ENCODE measurements at places on chromosomes 3 and 15.

DNA sequence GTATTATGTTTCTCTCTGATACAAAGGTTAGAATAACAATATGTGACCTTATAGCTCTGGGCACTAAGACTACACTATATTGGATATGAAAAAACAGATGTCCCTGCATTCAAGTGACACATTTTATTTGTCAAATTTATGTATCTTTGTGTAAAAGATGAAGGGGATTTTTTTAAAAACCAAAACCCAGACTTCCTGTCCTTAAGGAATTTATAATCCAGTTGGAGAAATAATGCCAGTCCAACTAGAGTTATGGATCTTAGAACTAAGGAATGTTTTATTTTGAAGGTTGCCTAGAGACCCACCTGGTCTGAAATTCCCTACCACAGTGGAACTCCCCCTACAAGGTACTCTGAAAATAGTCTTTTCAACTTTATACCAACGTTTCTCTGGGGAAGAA is 33.3 kb upstream of the PIK3CB start:
- no peak for DNase-seq

- DNase-seq: peak; percentile 55
These were observed 105.6 kb downstream of the NFKBIZ start for GRCh38 chr3:101954936-101955335.

GRCh38 chr3:50227390-50228183 is 8.4 kb upstream of the GNAI2 start:
- DNase-seq: peak; percentile 86

DNA sequence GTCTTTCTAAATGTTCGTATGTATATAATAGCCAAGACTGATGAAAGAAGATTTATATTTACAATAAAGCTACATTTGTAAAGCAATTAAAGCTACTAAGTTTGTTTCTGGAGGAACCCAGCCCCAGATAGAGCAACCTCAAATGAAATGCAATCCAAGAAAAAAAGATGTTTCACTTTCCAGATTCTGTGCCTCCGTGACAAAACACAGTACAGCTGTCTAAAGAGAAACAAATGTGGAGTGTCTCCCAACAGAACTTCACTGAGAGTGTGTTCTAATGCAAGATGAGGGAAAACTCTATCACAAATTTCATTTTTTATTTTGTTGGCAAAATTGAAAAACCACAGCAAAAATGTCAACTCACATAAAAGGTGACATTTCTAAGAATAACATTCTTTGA is 317.0 kb downstream of the OCA2 start:
- no peak for DNase-seq

- DNase-seq: no peak
These were observed 78.0 kb upstream of the MBNL1 start for GRCh38 chr3:152190636-152191183.

DNA sequence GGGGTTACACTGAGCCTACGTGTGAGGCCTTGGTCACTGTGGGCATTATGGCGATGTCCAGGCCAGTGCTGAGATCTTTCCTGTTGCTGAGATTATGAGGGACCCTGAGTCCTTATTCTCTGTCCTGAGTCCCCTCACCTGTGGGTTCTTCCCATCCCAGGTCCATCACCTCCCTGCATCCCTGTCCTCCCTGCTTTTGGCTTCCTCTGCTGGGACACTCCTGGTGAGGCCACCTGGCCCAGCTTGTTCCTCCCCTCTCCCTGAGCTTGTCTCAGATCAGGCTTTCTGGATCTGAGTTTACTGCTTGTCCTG is 36.1 kb downstream of the AMOTL2 start:
- no peak for DNase-seq

- DNase-seq: no peak
These were observed 87.2 kb upstream of the SLC2A2 start for GRCh38 chr3:171113716-171114115.

DNA sequence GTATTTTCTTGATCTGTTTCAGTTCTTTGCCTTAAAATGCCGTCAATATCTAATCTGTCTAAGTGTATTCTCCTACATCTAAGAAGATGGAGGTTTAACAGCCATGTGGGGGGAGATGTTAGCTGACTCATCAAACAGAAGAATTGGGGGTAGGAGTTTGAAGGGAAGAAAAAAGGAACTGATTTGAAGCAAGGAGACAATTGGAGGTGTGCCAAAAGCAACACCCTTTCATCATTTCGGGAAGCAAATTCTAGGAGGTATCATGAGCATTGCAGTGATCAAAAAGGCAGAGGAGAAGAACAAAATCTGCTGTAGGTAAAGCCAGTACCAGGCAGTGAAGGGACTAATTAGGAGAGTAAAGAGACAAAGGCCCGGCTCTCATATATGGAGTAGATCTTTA is 337.3 kb upstream of the TBC1D5 start:
- no peak for DNase-seq

DNA sequence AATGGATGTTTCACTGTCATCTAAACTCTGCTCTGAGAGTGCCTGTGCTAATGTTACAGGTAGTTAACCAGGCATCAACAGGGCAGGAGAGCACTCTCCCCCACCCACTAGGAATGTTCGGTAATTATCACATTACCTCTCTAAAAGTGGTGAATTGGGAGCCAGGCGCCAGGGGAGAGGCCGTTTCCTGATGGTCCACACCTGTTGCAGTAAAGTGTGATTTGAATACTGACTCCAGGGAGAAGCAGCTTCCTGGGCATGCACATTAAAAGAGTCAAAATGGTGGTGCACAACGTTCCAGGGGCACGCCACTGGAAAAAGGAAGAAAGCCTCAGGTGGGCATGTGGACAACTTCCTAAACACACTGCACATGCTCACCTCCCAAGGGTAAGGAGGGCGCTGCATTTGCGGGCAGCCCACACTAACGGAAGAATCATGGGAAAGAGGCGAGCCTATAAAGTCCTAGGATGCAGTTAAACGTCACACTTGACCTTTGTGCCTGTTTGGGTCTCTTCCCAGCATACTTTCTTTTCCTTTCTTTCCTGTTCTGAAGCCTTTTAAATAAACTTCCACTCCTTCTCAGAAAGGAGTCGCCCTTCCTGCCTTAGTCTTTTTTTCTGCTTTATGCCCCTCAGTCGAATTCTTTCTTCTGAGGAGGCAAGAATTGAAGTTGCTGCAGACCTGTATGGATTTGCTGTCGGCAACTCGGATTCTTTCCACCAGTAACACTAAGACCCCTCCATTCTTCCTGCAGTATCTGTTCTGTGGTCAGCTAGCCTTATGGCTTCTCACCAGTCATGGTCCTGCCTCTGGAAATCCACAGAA is 28.9 kb upstream of the GPD1L start:
- DNase-seq: no peak

- no peak for DNase-seq
These were observed 40.9 kb upstream of the CLSTN2 start for GRCh38 chr3:139893963-139894642.

GRCh38 chr15:73952171-73952912 is 26.1 kb downstream of the LOXL1 start:
- no peak for DNase-seq

DNA sequence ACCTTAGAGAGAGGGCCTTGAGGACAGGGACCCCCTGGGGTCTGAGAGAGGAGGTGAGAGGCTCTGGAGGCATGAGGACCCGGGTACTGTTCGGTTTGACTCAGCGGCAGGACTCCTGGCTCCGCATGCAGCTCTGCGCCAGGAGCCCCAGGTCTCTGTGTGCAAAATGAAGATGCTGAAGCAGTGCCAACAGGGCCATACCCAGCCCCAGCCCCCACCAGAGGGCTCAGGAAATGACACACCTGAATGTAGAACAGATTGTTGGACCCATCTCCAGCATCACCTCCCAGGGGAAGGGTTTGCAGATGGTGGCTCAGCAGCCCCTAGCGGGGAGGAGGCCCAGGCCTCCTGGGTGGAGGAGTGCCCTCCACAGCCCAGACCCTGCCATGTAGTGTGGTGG is 30.2 kb downstream of the EPHB3 start:
- no peak for DNase-seq

GRCh38 chr3:127820221-127820825 is 2.0 kb downstream of the MGLL start:
- peak; percentile 51 for DNase-seq

- no peak for DNase-seq
These were observed 520 bp downstream of the ZNF654 start for GRCh38 chr3:88059380-88060170.

GRCh38 chr3:41330465-41330864 is 131.2 kb downstream of the CTNNB1 start:
- peak; percentile 18 for DNase-seq

- DNase-seq: no peak
These were observed 62.3 kb downstream of the SYNM start for GRCh38 chr15:99167201-99167600.

- no peak for DNase-seq
These were observed 281.8 kb downstream of the FAM43A start for GRCh38 chr3:194967151-194968117.

DNA sequence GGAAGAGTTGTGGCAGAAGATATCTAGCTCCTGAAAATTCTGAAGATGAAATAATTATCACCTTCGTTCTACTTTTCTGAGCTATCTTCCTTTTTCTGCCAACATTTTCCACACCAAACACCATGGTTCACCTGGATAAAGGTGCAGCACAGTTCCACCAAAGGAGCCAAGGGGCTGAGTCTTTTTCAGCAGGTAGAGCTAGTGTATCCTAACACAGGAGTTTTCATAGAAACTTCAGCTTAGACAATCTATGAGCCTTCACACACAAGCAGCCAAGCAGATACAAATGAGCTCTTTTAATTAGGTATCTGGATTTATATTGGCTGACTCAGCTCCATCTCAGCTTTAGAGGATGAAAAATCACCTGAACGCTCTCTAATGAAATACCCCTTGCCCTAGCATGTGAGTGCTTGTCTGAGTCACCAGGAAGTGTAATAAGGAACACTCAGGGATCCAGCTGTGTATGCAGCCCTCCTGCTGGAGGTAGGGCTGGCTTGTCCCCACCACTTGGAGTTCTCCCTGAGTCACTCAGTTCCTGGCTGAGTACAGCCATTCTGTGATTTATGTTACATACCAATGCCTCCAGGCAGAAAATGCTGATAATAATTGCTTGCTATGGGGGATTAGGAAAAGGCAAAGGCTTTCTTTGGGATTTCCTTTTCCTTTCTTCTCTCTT is 385.7 kb downstream of the LSAMP start:
- DNase-seq: peak; percentile 62

DNA sequence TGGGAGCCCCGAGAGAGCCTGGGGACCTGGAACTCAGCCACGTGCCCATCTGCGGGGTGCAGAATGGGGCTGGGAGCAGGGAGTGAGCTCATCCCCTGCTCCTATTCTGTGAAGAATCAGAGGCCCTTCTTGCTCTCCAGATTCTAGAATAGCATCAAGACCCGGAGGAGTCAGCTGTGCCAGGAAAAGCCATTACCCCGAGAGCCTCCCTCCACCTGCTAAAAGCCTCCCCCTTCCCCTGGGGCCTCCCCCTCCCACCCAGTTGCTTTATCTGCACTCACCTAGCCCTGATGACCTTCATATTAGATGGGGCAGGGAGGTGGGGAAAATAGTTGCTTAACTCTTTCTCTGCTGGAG is 23.1 kb downstream of the CCDC33 start:
- DNase-seq: no peak

- DNase-seq: no peak
These were observed 40.2 kb downstream of the GPR156 start for GRCh38 chr3:120244834-120245225.

- DNase-seq: no peak
These were observed 2.0 kb upstream of the RPUSD2 start for GRCh38 chr15:40567111-40567510.

GRCh38 chr15:29124581-29125381 is 144.8 kb downstream of the NSMCE3 start:
- DNase-seq: no peak

GRCh38 chr15:85274315-85275050 is 105.9 kb upstream of the AKAP13 start:
- no peak for DNase-seq

GRCh38 chr15:85407421-85408269 is 27.2 kb downstream of the AKAP13 start:
- DNase-seq: peak; percentile 91

DNA sequence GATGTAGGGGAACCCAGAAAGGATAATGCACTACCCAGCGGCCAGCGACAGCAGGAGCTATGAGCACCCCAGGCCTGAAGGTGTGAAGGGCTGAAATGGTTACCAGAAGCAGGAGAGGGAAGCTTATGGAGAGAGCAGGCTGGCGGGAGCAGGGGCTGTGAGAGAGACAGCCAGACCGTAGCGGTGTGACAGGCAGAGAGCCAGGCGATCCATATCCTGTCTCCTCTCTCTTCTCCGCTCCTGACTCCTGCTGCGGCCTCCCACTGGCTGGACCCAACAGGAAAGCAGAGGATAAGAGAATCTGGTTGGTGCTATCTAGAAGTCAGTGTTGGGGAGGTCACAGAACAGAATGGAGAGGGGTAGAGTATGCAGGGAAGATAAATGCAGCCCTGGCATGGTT is 49.9 kb downstream of the BTD start:
- DNase-seq: no peak

GRCh38 chr3:183272791-183273190 is 19.7 kb downstream of the B3GNT5 start:
- no peak for DNase-seq

- peak; percentile 65 for DNase-seq
These were observed 44.0 kb downstream of the PSMD6 start for GRCh38 chr3:63979093-63979885.

- DNase-seq: peak; percentile 71
These were observed 144.4 kb downstream of the MYLK start for GRCh38 chr3:123739754-123740153.

DNA sequence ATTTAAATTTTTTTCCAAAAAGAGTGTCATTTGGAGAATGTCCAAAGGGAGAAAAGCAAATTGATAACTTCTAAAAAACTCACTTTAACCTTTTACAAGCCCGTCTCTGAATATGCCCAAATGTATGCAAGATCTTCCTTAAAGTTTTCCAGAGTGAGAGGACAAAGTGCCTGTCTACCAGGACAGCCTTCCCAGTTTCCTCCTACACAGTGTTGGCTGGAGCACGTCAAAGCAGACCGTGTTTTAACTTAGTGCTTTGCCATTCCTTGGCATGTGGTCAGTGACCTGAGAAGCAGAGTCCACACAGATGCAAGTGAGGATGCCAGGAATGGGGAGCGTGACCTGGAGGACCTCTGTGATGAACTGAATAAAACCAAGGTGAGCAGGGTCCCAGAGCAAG is 245.7 kb downstream of the FAM43A start:
- no peak for DNase-seq

DNA sequence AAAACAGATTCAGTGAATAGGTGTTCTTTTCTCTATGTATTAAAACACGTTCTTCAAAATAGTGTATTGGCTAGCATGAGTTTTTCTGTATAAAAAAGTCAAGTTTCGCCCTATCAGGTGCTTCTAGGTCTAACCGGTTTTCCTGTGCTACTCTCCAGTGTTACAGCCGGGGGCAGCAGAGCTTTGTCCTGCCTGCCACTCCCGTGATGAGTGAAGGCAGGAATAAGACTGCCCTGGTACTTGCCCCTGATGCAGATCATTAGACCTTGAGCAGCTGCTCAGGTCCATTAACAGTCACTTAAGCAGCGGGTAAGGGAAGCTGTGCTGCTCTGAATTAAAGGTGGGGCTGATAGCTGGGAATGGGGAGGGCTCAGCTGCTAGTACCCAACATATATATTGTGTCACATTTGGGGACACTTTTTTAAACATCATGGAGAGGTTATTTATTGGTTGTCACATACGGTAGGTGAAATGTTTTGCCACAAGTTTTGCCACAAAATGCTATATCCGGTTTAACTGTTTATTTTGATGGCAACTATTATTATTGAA is 1.3 kb upstream of the UNC13C start:
- peak; percentile 1 for DNase-seq
